ENCODE measurements at places on chromosomes 1 and 21.

DNA sequence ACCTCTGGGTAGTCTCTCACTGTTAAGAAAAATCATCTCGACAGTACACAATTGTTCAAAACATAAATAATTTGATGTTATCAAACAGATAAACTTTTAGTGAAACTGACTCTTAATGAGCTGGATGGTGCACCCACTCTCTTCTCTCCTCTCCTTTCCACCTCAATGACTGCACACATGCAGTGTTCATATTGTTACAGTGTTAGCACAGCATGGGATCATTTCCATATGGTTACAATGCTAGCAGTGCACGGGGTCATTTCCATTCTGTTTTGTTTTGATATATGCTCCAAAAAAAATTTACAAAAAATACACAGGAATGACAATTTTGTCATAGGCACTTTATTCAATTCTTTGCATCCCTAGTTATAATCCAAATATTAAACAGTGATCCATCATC, 26.4 kb upstream of the RNF187 start:
- no peak for DNase-seq

- DNase-seq = no peak
These were observed 17.1 kb upstream of the ADGRB2 start for GRCh38 chr1:31781138-31781755.

DNA sequence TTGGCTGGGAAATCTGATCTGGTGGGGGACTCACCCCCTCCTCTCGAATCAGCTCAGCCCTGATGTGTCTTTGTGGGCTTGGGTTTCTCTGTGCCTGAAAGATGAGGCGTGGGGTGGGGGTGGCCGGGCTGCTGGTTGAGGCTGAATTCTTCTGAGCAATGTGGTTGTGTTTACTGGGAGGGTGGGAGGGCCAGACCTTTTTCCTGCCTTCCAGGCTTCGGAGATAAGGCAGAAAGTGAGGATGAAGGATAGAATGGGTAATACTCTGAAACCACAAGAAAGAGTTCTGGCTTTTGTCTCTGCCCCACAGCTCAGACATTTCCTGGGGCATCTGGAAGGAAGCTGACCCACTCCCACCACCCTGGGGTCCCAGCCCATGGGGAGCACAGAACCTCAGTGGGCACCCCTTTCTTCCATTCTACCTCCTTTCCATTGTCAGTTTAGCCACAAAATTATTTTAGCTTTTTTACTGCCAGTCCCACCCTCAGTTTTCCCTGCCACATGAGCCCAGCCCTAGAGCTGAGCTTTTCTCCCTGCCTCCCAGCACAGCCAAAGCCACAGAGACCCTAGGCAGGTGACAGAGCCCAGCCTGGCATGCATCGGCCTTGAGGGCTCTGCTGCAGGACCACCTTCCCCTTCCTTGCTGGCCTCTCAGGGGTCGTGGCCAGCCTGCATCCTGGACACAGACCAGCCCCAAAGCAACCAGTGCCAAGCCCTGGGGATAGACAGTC, 11.2 kb downstream of the ALX3 start:
- DNase-seq = no peak

- no peak for DNase-seq
These were observed 68.9 kb downstream of the UCK2 start for GRCh38 chr1:165896277-165896676.

DNA sequence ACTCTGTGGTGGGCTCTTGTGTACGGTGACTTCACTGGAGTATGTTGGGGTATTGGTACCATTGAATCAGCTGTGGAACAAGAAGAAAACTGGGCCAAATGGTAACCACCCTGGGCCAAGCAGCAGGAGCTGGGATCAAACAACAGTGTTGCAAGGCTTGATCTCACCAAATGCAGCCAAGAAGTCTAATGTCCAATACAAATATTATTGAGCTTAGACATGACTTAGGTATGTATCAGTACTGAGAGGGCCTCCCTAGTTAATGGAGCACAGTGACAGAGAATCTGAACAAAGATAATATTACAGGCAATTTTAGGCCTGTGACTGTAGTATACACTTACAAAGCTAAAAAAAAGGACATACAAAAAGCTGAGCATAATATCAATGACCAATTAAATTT, 604.8 kb downstream of the PLA2G4A start:
- DNase-seq = no peak

DNA sequence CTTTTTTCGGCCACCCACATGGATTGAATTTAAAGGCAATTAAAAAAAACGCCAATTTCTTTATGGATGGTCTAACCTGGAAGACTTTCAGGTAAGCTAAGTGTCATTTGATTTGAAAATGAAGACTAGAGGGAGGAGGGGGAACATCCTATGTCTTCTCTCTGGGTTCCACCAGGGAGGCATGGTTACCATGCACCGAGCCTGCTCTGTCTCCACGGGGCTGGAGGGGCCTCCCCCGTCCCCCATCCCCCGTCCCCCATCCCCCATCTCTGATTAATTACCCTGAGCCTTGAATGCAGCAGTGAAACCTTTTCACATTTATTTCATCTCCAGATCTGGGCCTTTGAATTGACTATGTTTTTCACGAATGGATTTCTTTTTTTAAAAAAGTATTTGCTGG, 135.1 kb downstream of the TLR5 start:
- no peak for DNase-seq

DNA sequence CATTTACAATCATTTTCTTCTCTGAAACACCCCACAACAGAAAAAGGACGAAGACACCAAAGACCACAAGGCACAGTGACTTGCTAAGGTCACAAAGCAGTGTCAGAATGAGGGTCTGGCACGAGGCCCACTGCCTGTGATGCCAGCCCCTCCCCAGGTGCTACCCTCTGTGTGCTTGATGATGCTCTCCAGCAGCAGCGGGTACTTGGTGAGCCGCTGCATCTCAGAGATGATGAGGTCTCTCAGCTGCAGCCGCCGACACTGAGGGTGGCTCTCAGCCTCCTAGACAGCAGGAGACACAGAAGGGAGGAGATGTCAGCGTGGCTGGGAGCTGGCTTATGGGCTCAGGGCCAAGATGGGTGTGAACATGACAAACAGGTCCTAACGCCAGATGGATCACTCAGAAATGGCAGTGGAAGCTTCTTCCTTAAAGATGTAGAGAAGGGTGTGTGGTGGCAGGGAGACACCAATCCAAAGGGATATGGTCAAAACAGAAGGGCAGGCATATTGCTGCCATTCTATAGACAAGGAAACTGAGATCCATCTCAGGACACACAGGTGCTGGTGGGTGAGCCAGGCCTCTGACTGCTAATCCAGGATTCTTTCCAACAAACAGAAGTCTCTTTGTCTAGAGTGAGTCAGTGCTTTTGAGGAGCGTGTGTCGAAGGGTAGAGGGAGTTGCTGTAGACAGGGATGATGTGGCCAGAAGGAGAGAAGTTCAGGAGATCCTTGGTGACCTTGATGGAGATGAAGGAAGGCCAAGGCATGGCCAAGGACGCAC, 25.6 kb downstream of the LRRC71 start:
- DNase-seq = no peak

GRCh38 chr1:46432781-46433327, 38.7 kb downstream of the FAAH start:
- DNase-seq = no peak

Data from CD4-positive, alpha-beta T cell treated with Interleukin-6 for 4 hours (primary cell).